Fibroblast of skin of left biceps (primary cell): ENCODE measurements at places on chromosomes 6 and 20.

- peak; percentile 79 for DNase-seq
These were observed 671.4 kb downstream of the RFPL4B start for GRCh38 chr6:113018351-113019151.

GRCh38 chr6:156857573-156857972, 80.4 kb downstream of the ARID1B start:
- DNase-seq: no peak

DNA sequence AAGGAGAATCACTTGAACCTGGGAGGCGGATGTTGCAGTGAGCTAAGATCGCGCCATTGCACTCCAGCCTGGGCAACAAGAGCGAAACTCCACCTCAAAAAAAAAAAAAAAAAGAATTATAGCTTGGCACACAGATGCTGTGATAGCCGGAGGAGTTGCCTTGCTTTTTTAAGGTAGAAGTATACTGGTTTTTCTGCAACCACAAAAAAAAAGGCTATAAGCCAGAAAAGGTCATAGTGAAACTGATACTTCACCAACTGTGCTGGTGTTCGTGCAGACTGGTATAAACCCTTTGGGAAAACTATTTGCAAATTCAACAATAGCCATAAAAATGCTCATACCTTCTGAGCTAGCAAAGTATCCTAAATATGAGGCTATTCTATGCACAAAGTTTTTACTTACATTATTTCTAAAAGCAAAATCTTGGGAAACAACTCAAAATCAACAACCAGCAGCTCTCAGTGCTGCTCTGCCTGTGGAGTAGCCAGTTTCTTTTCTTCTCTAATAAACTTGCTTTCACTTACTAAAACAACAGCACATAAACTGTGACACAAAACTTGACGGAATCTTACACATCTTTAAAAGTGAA, 44.0 kb downstream of the B4GALT5 start:
- DNase-seq: no peak

GRCh38 chr20:48619126-48620101, 208.4 kb downstream of the PREX1 start:
- DNase-seq: no peak

GRCh38 chr20:63766695-63767426, 27.3 kb downstream of the SLC2A4RG start:
- DNase-seq: no peak

DNA sequence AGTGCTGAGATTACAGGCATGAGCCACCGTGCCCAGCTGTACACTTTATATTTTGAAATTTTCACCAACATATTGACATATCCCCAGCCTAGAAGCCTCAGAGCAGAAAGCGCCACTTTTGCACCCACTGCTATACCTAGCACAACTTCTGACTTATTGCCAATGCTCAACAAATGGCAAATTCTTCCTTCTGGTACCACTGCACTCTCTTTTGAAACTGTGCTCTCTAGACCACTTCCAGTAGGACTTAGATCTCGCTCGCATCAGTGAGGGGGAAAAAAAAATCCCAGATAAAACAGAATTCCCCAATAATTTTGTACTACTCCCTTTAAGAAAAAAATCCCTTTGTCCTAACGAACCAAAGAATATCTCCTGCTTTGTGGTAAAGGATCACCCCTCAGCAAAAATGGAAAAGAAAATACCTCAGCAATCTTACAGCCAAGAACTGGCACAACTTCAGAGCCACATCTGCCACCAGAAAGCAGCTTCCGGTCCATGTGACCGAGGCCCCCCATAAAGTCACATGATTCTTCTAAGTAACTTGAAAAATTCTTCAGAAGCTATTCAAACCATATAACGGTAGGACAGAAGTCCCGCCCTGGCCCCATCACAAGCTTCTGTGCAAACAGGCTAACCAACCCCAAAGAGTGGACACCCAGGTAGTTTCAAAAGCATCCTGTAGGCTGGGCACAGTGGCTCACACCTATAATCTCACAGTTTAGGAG, 18.5 kb upstream of the IL17F start:
- DNase-seq: no peak

GRCh38 chr6:43764772-43765171, 5.2 kb upstream of the VEGFA start:
- DNase-seq: no peak

DNA sequence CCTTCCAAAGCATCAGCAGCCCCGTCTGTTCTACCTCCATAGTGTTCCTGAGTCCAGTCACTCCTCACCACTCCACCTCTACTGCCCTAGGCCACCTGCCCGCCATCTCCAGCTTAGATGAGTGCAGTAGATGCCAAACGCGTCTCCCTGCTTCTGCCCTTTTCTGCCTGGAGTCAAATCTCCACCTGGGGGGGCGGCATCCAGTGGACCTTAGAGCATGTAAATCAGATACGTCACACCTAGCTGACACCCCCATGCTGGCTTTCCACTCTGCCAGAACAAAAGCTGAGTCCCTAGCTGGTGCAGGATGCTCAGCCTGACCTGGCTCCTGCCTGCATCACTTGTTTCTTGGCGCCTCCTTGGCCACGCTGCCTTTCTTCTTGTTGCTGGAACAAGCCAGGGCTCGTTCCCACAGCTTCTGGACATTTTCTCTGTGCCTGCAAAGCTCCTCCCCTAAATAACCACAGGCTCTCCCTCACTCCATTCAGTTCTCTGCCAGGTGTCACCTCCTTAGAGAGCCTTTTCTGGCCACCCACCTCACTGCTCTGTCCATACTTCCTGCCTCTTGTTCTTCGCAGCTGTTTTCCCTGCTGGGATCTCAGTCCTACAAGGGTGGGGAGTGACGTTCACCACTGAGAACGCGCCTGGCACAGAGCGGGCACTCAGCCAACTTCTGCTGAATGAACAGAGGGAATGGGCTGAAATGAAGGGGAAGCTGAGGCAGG, 5.8 kb downstream of the DDR1 start:
- DNase-seq: no peak

DNA sequence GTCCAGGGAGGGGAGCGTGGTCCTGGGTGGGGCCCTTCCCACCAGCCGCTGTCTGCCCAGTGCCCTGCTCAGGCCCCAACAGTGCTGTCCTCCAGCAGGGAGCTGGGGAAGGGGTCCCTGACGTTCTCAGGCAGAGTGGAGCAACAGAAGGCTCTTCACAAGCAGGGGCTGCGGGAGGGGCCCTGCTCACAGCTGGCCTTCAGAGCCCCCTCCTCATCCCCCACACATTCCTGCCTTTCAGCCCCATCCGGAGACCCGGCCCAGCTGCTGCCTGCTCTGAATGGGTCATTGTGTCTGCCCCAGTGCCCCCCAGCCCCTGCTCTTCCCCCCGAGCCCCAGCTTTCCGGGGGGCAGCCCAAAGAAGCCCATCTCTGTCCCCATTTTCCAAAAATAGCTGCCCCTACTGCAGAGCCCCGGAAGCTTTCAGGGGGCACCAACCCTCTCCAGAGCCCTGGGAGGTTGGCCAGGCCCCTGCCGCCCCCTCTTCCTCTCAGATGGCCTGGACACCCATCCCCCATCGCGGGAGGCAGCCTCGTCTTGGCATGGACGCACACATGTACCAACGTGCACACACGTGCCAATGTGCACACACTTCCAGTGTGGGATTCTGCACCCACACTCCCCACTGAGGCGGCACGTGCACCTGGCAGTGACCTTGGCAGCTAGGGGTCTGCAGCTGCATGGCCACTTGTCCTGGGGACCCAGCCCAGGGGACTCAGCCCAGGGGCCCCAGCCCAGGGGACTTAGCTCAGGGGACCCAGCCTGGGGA, 3.7 kb downstream of the COL20A1 start:
- DNase-seq: no peak

- DNase-seq: no peak
These were observed 242.1 kb downstream of the PRKN start for GRCh38 chr6:162485464-162485863.

- DNase-seq: no peak
These were observed 2.8 kb downstream of the AGER start for GRCh38 chr6:32181148-32181702.

- peak; percentile 10 for DNase-seq
These were observed 12.1 kb downstream of the LGSN start for GRCh38 chr6:63307581-63308246.

DNA sequence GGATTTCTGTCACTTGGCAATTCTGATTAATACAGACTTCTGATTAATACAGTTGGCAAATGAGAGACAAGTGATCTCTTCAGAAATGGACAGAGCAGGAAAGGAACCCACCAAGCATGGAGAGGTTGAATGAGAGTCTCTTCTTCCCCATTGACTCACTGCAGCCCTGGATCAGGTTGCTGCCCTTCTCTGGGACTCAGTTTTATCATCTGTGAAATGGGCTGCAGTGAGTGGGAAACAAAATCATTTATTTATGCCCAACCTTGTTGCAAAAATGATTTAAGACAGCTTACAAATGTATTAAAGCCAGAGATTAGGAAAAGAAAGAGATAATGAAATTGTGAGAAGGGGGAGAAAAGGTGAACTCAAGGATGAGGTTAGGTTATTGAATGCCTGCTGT, 20.8 kb upstream of the RSPO4 start:
- DNase-seq: no peak

- peak; percentile 14 for DNase-seq
These were observed 83.6 kb upstream of the MYLIP start for GRCh38 chr6:16045238-16045637.

- DNase-seq: no peak
These were observed 12.1 kb upstream of the PGC start for GRCh38 chr6:41759106-41759904.

DNA sequence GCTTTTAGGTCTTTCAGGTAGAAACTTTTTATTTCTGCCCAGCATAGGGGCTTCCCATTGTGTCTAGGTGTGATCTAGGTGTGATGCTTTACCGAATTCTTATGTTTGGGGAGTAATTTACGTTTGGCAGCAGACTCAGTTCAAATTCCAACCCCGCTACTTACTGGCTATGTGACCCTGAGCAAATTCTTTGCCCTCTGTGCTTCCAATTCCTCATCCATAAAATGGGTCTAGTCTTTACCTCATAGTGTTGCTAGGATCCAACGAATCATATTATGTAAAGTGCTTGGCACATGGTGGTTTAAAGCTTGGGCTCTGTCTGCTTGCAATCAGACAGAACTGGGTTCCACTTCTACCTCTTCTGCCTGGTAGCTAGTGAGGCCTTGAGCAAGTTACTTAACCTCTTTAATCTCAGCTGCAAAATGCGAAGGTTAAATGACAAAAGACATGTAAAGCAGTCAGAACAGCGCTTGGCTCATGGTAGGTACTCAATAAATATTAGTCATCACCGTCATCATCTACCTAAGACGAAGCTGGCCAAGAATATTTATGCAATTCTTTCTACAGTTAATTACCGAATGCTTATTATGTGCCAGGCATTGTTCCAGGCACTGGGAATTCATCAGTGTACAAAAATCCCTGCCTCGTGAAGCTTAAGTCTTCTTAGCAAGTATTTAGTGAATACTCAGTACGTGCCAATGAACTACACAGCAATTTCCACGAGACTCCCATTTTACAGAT, 1.0 kb downstream of the NSFL1C start:
- DNase-seq: no peak

DNA sequence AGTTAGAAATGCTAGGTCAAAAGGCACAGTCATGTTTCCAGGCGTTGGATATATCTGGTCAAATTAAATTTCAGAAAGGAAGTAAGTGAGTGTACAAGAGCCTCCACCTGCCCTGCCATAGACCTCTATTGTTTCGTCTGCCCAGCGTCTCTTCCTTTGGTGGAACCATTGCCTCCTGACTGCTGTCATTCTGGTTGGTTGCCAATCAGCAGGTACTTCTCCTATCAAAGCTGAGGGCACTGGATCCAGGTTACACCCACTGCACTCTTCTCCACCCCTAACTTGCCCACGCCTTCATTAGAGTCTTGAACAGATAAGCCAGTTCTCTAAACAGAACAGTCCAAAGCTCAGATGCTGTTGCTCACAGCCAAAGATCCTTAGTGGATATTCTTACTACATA, 2.6 kb upstream of the WFDC5 start:
- DNase-seq: no peak

- DNase-seq: no peak
These were observed 160.2 kb downstream of the MTFR2 start for GRCh38 chr6:136089876-136090275.

- DNase-seq: no peak
These were observed 7.2 kb downstream of the SAMD3 start for GRCh38 chr6:130215526-130215925.

- DNase-seq: peak; percentile 50
These were observed 112.6 kb downstream of the TMEM170B start for GRCh38 chr6:11650025-11650696.

- no peak for DNase-seq
These were observed 36.2 kb upstream of the E2F3 start for GRCh38 chr6:20365456-20365855.

DNA sequence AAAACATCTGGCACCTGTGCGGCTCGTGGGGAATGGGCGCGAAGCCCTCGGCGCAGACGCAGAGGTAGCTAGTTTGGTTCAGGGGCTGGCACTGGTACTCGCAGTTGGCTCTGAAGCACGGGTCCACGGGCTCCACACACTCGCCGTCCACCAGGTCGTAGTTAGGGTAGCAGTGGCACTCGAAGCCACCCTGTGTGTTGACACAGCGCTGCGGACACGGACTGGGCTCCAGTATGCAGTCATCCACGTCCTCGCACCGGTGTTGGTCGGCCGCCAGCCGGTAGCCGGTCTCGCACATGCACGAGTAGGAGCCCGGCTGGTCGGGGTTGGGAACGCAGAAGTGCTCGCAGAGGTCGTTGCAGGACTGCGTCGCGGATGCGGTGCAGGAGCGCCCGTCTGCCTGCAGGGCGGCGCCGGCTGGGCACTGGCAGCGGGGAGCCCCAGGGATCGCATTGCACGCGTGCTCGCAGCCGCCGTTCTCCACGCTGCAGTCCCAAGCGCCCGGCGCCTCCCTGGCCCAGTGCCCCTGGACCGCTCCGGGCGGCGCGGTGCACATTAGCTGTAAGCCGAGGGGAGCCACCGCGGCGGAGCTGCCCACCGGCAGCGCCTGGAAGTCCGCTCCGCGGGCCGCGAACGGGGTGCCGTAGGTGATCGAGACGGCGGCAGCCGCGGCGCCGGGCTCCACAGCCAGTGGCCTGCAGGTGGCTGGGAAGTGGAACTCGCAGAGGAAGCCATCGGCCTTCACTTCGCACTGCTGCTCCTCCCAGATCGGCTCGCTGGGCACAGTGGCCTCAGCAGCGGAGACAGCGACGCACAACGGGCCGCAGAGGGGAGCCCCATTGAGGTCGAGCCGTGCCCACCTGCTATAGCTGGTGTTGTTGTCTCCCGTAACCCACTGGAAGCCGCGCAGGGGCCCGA, 930 bp downstream of the THBD start:
- DNase-seq: no peak

- DNase-seq: no peak
These were observed 139.1 kb downstream of the HDGFL1 start for GRCh38 chr6:22708469-22708868.

GRCh38 chr20:24734139-24734538, 214.9 kb upstream of the CST7 start:
- DNase-seq: no peak

DNA sequence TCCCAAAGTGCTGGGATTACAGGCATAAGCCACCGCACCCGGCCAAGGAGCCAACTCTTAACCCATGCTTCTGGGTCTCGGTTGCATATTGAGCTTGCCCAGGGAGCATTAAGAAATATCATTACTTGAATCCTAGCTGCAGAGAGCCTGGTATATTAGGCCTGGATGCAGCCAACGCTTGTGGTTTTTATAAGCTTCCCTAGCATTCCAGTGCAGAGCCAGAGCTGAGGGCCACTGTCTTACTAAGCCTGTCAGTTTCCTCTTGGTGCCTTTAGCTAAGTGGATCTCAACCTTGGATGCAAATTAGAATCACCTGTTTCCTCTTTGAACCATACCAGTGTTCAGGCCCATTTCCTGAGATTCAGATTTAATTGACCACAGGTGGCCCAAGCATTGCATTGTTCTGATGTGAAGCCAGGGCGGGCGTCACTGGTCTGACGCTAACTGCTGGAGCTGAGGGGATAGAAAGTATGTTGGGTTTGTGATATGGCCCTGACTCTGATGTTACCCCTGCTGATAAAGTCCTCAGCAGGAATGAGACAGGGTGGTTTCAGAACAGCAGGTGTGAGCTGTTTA, 76.3 kb downstream of the BTBD3 start:
- DNase-seq: peak; percentile 47
